ENCODE measurements at places on chromosomes 16 and 17. TPM values are rescaled to one million over a fixed set of nuclear protein-coding genes. Genes with fewer than 3 reads are reported as not detected.

Gene GPR139
- not detected for total RNA-seq

Gene NXPH3
- not detected for total RNA-seq

Gene UNK
- total RNA-seq = 42.8 TPM

Gene YBX2
- total RNA-seq = not detected

Gene TMEM92
- total RNA-seq = not detected

Gene MINK1
- 86.0 TPM for total RNA-seq

GRCh38 chr17:80781807-80782277, 209.8 kb upstream of the CHMP6 start:
- DNase-seq = no peak

DNA sequence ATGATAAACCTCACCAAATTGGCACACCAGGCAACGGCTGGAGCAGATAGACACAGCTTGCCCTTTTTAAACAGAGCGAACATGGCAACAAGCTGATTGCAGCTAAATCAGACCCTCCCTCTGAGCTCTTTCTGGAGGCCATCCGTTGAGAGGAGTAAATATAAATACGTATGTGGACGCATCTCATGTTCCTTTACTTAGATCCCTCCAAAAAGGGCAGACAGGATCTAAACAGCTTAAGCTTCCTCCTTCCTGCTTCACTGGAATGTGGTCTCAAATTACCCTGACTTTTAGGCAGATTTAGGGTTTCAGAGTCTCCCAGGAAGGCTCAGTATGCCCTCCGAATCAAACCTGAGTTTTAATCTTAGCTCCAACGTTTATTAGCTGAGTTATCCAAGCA, 204.7 kb upstream of the GOT2 start:
- no peak for DNase-seq

DNA sequence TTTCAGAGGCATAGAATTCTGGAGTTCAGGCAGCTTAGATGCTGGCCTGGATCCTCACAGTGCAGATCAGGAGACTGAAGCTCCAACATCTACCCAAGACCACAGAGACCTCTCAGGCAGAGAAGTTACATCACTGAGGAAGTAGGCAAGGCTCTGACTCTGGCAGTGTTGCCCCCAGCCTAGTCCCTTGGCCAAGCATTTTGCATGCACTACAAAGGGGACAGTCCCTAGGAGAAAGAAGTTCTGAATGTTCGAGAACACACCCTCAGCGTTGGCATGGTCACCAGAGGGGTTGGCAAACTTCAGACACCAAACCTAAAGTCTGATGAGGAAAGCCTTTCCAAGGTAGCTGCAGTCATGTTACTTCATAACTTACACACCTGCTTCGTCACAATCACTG, 2.5 kb downstream of the RANBP10 start:
- no peak for DNase-seq

- no peak for DNase-seq
Measured at GRCh38 chr16:64453646-64454045, 668.2 kb downstream of the CDH11 start.

DNA sequence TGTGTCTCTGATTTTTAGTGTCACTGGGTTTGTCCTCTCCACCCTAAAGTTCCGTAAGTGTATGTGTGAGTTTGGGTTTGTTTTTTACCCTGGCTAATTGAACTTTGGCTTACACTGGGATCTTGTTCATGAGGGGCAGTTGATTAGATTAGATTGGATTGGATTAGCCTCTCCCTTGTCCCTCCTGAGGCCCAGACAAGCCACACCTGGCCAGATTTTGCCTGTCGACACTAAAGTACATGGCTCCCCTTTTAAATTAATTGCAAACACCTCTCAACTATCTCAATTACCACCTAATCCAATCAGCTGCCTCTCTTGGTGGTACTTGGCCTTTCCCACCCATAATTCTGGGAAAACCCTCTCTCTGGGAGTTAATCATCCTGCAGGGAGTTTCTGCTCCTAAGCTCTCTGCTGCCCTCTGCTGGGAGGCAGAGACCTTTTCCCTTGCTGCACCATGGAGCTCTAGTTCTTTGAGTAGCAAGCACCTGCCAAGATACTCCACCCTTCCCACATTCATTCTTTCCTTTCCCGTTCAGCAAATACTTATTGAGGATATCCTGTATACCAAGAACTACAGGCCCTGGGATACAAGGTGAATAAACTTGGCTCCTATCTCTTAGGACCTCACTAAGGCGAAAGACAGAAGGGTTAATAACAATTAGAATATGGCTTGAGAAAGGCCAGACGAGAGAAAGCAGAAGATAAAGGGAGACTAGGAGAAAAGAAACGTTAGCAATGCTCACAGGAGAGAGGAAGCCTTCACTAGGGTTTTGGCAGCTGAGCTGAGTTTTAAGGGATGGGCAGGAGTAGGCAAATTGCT, 60.0 kb upstream of the MPHOSPH6 start:
- DNase-seq = peak; percentile 42

- no peak for DNase-seq
Measured at GRCh38 chr17:27414271-27414670, 42.0 kb upstream of the KSR1 start.

GRCh38 chr16:3058139-3059030, 7.1 kb upstream of the IL32 start:
- DNase-seq = peak; percentile 55

GRCh38 chr16:89727406-89728120, 6.2 kb downstream of the ZNF276 start:
- DNase-seq = no peak

DNA sequence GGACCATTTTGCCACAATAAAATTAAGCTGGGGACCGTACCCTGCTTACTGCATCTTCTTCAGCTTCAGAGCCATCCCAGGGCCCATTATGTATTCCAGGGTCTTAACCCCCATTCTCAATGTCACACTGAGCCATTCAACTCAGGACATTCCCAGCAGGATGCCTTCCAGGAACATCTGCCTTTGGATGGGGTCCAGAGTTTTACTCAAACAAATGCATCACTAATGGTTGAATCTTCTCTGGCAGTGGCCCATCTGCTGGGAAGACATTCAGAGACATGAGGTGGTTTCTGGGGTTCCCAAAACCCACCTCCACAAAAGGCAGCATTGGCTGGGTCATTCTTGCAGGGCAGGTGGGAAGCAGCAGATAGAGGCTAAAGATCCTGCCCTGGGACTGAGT, 3.4 kb upstream of the SEC14L5 start:
- no peak for DNase-seq

DNA sequence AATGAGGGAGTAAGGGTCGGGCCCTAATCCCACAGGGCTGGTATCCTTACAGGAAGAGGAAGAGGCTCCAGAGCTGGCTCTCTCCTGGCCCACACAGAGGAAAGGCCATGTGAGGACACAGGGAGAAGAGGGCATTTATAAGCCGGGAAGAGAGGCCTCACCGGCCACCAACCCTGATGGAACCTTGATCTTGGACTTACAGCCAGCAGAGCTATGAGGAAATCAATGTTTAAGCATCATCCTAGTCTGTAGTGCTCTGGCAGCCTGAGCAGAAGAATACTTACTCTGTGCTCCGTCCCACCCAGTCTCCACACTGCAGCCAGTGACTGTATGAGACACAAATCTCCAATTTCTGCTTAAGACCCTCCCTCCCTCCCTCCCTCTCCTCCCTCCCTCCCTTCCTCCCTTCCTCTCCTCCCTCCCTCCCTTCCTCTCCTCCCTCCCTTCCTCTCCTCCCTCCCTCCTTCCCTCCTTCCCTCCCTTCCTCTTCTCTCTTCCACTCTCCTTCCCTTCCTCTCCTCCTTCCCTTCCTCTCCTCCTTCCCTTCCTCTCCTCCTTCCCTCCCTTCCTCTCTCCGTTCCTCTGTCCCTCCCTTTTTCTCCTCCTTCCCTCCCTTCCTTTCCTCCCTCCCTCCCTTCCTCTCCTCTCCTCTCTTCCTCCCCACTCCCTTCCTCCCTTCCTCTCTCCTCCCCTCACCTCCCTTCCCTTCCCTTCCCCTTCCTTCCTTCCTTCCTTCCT, 8.9 kb upstream of the TMEM220 start:
- DNase-seq = no peak

GRCh38 chr16:20870122-20870820, 29.9 kb downstream of the DCUN1D3 start:
- no peak for DNase-seq

- DNase-seq = no peak
Measured at GRCh38 chr17:39678340-39679116, 9.3 kb downstream of the PGAP3 start.

GRCh38 chr17:59190806-59191205, 19.0 kb upstream of the SMG8 start:
- no peak for DNase-seq

DNA sequence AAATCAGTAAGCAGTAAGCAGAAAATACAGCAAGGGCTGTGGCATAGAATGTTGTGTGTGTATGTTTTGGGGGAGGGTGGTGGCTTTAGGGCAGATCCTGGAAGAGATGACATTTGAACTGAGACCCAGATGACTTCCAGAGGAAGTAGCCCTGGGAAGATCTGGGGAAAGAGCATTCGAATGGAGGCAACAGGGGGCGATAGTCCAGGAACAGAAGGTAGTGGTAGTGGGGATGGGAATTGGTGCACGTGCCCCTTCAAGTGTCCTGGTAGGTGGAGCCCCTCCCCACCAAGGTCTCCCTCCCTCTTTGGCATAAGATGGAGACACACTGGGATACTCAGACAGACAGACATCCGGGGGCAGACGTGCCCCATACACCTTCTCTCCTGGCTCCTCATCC, 14.1 kb downstream of the ARHGEF15 start:
- no peak for DNase-seq

- no peak for DNase-seq
Measured at GRCh38 chr17:19305256-19305655, 57.3 kb downstream of the B9D1 start.

DNA sequence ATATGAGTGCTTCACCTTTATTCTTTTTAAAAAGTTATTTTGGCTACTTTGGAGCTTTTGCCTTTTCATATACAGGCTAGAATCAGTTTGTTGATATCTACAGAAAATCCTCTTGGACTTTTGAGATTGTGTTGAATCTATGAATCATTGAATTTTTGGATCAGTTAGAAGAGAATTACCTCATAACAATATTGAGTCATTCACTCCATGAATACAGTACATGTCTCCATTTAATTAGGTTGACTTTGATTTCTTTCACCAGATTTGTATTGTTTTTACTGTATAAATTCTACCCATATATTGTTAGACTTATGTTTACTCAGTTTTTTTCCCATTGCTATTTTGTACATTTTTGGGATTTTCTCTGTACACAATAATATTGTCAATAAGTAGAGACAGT, 54.4 kb downstream of the TAOK1 start:
- DNase-seq = no peak

DNA sequence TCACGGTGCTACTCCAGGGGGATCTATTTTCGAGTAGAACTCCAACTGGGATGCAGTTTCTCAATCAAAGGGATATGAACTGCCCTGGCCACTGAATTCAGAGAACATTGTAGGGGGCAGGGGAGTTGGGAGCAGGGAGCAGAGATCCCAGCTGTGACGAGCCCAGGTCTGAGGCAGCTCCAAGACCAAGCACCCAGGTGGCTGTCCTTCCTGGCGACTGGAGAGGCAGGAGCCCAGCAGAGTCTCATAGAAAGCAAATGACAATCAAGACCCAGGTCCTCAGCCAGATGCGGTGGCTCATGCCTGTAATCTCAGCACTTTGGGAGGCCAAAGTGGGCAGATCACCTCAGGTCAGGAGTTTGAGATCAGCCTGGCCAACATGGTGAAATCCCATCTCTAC, 60.1 kb downstream of the TK2 start:
- no peak for DNase-seq

All from CD8-positive, alpha-beta T cell (primary cell).